Stimulated activated CD8-positive, alpha-beta memory T cell treated with anti-CD3 and anti-CD28 coated beads, Interleukin-4, amount 100 ng/mL, for 4 hours (primary cell): ENCODE measurements at places on chromosomes 2 and 18.

DNA sequence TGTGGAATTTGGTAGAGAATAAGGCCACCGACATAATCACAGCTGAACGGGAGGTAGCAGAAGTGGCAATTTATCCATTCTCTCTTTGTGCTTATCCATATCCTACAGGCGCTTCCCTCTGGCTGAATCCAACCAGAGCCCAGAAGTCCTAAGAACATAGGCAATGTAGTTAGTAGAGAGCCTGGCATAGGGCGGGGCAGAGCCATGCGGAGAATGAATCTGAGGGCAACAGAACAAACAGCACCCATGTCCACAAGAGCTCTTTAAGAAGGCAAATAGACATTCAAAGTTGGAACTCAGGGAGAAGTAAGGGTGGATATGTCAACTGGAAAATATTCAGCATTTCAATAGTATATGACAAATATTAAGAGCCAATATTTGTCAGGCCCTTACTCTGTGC, 305.9 kb upstream of the VWC2L start:
- DNase-seq, result no peak

- DNase-seq, result no peak
Observed at GRCh38 chr2:120591572-120591971, 144.1 kb upstream of the GLI2 start.

GRCh38 chr2:287911-288757, at the start of gene ALKAL2:
Gene ALKAL2 (minus strand): TSS chr2:288091. CDS start chr2:287835, 256 bp downstream.
- no peak for DNase-seq

GRCh38 chr2:27320958-27321543, 1.8 kb downstream of the MPV17 start:
- DNase-seq, result no peak

DNA sequence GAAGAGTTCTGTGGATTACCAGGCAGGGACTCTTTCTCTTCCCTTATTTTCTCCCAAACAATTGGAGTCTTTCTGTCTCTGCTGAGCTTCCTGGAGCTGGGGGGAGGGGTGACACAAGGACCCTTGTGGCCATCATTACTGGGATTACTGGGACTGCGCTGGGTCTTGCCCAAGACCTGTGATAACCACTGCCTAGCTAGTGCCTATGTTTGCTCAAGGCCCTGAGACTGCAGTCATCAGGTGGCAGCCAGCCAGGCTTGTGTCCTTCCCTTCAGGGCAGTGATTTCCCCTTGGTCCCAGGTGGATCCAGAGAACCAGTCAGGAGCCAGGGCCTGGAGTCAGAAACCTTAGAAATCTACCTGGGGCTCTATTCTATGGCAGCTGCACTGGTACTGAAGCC, 355.6 kb downstream of the PARD3B start:
- DNase-seq, result no peak

GRCh38 chr2:53473236-53473635, 294.4 kb upstream of the CHAC2 start:
- no peak for DNase-seq

DNA sequence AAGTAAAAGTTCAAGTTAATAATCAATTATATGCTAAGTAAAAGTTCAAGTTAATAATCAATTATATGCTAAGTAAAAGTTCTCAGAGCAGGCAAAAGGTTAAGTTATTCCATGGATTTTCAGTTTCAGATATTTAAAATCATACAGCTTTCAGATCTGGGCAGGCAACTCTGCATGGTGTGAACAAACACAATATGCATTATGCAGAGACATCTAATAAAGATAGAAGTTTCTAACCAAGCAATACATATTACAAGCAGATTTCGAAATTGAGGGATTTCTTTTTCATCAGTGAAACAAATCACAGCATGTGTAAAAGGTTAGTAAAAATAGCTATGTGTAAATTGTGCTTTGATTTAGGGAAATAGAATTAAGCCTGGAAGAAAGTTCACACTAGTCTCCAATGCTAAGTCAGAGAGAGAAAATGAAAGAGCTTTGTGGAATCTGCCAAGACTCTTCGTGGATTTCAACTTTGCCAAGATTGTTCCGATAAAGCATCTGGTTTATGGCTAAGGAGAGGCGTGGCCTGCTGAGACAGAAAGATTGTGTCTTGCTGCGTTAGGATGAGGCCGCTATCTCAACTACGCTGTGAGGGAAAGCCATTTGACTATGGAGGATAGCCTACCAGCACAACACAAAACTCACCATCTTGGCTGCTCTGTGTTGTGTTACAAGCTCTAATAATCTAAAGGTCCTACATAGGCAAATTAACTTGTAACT, 60.1 kb upstream of the SLC16A14 start:
- DNase-seq, result no peak

- DNase-seq, result no peak
Observed at GRCh38 chr2:175220075-175220474, 38.6 kb upstream of the ATP5MC3 start.

DNA sequence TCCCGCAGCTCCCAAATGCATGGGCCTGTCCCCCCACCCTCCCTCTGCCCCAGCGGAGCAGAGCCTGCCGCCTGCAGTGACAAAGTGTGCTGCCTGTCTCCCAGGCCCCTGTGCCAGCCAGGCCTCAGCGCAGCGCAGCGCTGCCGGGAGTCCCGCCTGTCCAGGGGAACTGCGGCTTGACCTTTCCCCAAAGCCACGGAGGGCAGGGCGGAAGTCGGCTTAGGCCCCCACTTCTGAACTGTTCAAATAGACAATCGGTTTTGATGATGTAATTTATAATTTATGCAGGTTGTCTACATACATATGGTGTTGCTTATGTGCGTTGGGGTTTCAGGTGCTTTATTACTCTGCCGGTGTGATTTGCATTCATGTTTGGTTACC, 7.1 kb downstream of the GBX2 start:
- no peak for DNase-seq

DNA sequence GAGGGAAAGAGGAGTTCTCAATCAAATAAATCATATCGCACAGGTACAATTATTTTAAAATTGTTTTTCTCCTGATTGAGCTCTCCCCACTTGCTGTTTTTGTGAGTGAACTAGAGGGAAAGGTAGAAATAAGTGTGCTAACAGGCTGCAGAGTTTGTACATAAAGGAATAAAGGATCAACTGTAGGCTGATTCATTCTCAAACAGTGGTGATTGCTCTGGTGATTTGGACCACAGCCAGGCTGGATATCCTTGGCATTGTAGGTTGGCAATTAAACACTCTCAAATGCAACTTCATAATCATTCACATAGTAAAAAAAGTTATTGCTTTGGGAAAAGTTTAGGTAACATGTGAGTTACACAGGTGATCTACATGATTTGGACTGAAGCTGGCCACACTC, 29.8 kb downstream of the LRP1B start:
- DNase-seq, result no peak

DNA sequence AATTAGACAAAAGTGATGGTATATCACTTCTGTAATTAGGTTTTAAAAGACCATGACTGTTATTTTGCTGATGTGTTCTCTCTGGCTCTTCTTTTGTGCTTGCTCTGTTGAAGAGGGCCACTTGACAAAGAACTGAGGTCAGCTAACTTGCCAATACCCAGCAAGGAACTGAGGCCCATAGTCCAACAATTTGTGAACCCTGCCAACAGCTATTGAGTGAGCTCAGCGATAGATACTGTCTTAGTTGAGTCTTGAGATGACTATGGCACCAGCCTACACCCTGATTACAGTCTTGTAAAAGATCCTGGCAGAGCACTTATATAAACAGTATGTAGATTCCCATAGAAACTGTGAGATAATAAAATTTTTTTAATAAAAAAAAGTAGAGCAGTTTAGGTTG, 103.0 kb downstream of the BMPR2 start:
- no peak for DNase-seq

DNA sequence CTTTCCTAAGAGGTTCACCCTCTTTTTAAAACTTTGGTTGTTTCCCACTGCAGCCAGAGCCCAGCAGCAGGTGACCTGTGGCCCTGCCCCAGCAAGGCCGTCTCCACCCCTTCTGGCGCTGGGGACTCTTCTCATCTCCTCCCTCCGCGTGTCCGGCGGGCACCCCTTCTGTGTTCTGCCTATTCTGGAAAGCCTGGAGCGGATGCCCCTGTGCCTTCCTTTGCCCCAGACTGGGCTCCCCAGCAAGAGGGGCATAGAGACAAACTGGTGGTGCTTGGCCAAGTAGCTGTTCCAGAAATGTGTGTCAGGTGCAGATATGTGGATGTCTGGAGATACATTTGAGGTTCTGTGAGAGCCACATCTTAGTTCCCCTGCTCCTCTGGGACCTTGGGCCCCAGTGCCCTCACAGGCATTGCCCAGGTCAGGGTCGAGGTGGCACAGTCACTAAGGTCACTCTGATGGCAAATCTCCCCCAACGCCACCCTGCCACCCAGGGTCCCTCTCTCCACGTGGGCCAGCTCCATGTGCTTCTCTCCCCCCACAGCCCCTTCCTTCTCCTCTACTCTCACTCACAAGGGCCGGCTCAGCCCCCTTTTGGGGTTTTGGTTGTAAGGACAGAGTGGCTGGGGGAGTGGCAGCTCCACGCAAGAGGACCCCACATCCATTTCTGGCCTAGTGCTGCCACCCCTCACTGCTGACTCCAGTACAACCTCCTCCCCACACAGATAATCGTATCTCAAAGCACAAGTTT, 35.5 kb upstream of the TAF1B start:
- no peak for DNase-seq

- no peak for DNase-seq
Observed at GRCh38 chr2:216372761-216373291, 543 bp upstream of the MARCHF4 start.

GRCh38 chr2:208638059-208638458, 231.5 kb downstream of the PTH2R start:
- no peak for DNase-seq

DNA sequence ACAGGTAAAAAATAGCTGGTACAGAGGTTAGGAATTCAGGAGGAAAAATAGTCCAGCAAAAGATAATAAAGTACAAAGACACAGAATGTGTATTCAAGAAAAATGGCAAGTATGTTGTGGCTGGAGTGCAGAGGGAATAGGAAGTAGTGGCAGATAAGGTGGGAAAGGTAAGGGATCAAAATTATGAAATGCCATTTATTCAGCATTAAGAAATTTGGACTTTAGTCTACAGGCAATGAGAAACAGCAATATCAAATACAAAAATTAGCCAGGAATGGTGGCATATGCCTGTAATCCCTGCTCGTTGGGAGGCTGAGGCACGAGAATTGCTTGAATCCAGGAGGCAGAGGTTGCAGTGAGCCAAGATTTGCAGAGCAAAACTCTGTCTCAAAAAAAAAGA, 10.3 kb downstream of the MMADHC start:
- no peak for DNase-seq

GRCh38 chr18:62070302-62070701, 116.6 kb downstream of the PIGN start:
- DNase-seq, result no peak

DNA sequence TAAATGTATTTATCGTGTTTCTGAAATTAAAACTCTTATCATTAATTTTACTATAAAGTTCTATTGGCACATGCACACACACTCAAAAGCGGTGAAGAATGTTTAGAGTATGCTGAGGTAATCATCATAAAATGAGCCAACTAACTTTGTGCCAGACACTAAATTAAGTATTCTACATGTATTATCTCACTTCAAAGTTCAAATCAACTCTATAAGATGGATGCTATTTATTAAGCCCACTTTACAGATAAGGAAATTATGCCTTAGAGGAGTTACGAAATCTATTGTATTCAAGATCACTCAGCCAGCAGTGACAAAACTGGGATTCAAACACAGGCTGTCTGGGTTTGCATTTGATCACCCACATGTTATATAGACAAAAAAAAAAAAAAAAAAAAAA, 24.9 kb downstream of the OLA1 start:
- no peak for DNase-seq

GRCh38 chr2:26696351-26696816, 3.9 kb downstream of the KCNK3 start:
- no peak for DNase-seq

DNA sequence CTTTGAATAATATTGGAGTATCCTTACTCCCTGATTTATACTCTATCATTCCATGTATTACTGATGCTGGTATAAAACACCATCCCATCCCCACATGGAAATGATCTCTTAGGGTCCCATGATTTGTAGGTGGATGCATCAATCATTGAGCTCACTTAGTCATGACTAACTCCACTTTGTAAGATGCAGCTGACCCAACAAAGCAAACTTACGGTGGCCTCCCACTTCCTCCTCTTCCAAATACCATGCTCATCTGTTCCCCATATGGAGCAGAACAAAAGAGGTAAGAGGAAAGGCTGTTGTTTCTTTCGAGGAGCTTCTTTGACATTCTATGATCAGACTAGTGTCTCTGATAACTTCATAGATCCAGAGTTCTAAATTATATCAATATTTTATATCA, 640.2 kb upstream of the SLC39A10 start:
- DNase-seq, result no peak

GRCh38 chr18:22547807-22548561, 130.3 kb upstream of the CTAGE1 start:
- DNase-seq, result no peak

GRCh38 chr2:234490271-234491091, 6.4 kb downstream of the ARL4C start:
- DNase-seq, result no peak
